ENCODE measurements at places on chromosomes 16 and 17. TPM values are rescaled to one million over a fixed set of nuclear protein-coding genes. Genes with fewer than 3 reads are reported as not detected.

The KRT9 gene
- total RNA-seq = not detected

- peak overlapping the region; percentile 100 for H3K27ac ChIP-seq
- H3K36me3 ChIP-seq = peaks cover 1% of the 10 kb centered on the region
- peak overlapping the region; percentile 94 for H3K4me3 ChIP-seq
- no peaks in the 10 kb centered on the region for H3K27me3 ChIP-seq
- peak; percentile 76 for DNase-seq
Measured at GRCh38 chr17:2400474-2400866, 390 bp downstream of the MNT start.

GRCh38 chr17:39769974-39770587, 32.3 kb downstream of the GRB7 start:
- peak overlapping the region; percentile 82 for H3K27ac ChIP-seq
- H3K36me3 ChIP-seq = peaks cover 66% of the 10 kb centered on the region
- DNase-seq = peak; percentile 60
- H3K4me3 ChIP-seq = peak overlapping the region; percentile 17

DNA sequence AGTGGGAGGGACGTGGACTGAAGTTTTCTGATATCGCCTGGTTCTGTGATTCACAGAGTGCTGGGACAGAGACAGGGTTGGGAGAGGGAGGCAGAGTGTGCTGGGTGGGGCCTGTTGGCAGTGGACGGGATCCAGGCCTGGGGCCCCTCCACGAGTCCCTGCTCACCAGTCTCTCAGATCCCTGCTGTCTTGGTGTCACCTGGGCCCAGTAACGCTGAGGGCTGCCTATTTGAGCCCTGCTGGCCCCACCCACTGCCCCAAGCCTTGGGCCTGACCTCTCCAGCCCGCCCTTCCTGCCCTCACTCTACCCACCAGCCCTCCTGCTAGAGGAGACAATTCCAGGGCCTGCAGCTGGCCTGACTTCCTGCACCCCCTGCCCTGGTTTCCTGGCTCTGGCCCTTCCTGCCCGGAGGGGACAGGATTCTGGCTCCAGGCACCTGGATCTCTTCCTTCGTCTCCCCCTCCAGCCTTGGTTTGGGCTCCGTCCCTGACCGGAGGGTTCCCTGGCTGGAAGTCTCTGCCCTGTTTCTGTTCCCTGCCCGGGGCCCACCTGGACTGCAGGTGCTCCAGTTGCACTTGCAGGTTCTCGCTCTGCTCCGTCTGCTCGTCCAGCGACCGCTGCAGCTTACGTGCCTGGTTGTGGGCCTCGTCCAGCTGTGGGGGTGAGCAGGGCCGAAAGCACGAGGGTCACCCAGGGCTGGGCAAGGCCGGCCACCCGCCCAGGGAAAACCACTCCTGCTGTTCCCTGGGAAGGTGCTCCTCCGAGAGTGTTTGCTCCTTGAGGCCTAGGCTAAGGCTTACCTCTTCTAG, 21.4 kb downstream of the CCDC102A start:
- no peaks in the 10 kb centered on the region for H3K27me3 ChIP-seq
- H3K4me1 ChIP-seq = peaks cover 4% of the 10 kb centered on the region
- peak overlapping the region; percentile 57 for H3K27ac ChIP-seq
- peaks cover 11% of the 10 kb centered on the region for H3K36me3 ChIP-seq
- no peak for DNase-seq

- H3K27ac ChIP-seq = peak overlapping the region; percentile 92
- peak overlapping the region; percentile 86 for H3K4me3 ChIP-seq
- H3K36me3 ChIP-seq = peaks cover 21% of the 10 kb centered on the region
Measured at GRCh38 chr17:64398320-64398719, 7.7 kb upstream of the PECAM1 start.

The EVI2A gene
- 40.4 TPM for total RNA-seq

DNA sequence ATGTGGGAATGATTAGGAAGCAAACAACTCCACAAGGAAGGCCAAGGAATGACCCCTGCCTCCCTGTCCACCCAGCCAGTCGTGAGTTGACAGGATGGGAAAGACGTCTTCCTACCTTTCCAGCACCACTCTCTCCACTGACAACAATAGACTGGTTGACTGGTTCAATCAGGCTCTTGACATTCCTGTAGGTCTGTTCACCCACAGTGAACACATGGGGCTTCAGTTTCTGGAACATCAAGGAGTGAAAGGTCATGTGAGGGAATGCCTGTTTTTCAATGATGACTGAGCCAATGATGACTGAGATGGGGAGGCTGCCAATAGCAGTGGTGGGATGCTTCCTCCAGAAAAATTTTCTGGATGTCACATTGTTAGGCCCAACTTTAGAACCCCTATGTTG, 9.6 kb downstream of the MYO19 start:
- H3K4me3 ChIP-seq = no peak overlapping the region
- H3K36me3 ChIP-seq = peaks cover 67% of the 10 kb centered on the region
- DNase-seq = no peak
- peaks cover 21% of the 10 kb centered on the region for H3K4me1 ChIP-seq
- H3K27ac ChIP-seq = no peak overlapping the region

The PRSS22 gene
- total RNA-seq = not detected

The KRT36 gene
- total RNA-seq = not detected

The RAC3 gene
- total RNA-seq = 12.9 TPM

GRCh38 chr17:59845595-59846393, 46.9 kb downstream of the TUBD1 start:
- peaks cover 25% of the 10 kb centered on the region for H3K36me3 ChIP-seq
- H3K27me3 ChIP-seq = no peaks in the 10 kb centered on the region
- no peak overlapping the region for H3K4me3 ChIP-seq
- DNase-seq = no peak

The TMEM106A gene
- 12.4 TPM for total RNA-seq

The KRT31 gene
- total RNA-seq = not detected

DNA sequence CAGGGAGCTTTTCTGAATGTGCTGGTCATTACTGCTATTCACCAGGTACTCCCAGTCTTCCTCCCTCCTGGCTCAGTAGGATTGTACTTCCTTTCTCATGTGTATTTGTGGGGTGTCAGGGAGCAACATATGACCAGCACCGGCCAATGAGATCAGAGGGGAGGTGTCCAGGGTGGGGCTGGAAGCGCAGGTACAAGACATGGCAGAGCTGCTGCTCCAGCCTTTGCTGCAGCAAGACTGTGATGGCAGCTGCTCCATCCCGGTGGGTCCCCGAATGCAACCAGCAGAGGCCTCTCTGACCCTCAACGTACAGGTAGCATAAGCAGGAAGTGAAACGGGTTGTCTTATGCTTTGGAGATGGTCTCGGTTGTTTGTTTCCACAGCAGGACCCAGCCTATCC, 53.8 kb upstream of the CACNG5 start:
- no peak overlapping the region for H3K4me3 ChIP-seq
- H3K27me3 ChIP-seq = no peaks in the 10 kb centered on the region
- no peak overlapping the region for H3K27ac ChIP-seq
- no peak for DNase-seq
- no peaks in the 10 kb centered on the region for H3K4me1 ChIP-seq
- H3K36me3 ChIP-seq = peaks cover 17% of the 10 kb centered on the region

The MT1F gene
- 28.0 TPM for total RNA-seq

GRCh38 chr17:72249441-72249840, 128.6 kb downstream of the SOX9 start:
- no peaks in the 10 kb centered on the region for H3K27me3 ChIP-seq
- DNase-seq = no peak
- H3K4me1 ChIP-seq = no peaks in the 10 kb centered on the region
- H3K4me3 ChIP-seq = no peak overlapping the region
- no peaks in the 10 kb centered on the region for H3K36me3 ChIP-seq

- H3K27me3 ChIP-seq = no peaks in the 10 kb centered on the region
- H3K4me1 ChIP-seq = peaks cover 1% of the 10 kb centered on the region
- H3K36me3 ChIP-seq = no peaks in the 10 kb centered on the region
- no peak overlapping the region for H3K27ac ChIP-seq
- H3K4me3 ChIP-seq = no peak overlapping the region
Measured at GRCh38 chr17:36682773-36683172, 81.4 kb downstream of the MRM1 start.

The ELMO3 gene
- total RNA-seq = 8.0 TPM

- H3K27ac ChIP-seq = peak overlapping the region; percentile 85
- no peak for DNase-seq
- H3K4me3 ChIP-seq = no peak overlapping the region
- peaks cover 98% of the 10 kb centered on the region for H3K4me1 ChIP-seq
Measured at GRCh38 chr16:17365591-17366298, 105.0 kb downstream of the XYLT1 start.

GRCh38 chr17:7173687-7174602, 5.2 kb downstream of the ASGR1 start:
- H3K36me3 ChIP-seq = no peaks in the 10 kb centered on the region
- no peak overlapping the region for H3K4me3 ChIP-seq

DNA sequence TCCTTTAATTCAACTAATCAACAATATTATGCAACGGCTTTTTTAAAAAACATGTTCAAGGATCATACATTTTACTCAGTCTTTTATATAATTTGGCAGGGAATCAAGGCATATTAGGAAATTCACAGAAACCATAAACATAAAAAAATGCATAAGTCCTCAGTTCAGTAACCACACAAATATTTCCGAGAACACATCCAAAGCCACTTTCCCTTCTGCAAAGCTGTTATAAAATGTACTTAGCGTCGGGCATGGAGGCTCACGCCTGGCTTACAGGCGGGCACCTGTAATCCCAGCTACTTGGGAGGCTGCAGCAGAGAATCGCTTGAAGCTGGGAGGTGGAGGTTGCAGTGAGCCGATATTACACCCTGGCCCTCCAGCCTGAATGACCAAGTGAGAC, 9.7 kb upstream of the ZC3H7A start:
- H3K36me3 ChIP-seq = no peaks in the 10 kb centered on the region
- H3K27me3 ChIP-seq = peaks cover 3% of the 10 kb centered on the region
- H3K4me3 ChIP-seq = no peak overlapping the region
- DNase-seq = no peak

The GAN gene
- 7.7 TPM for total RNA-seq

GRCh38 chr16:54239456-54239855, 47.1 kb downstream of the IRX3 start:
- no peak overlapping the region for H3K4me3 ChIP-seq
- peaks cover 2% of the 10 kb centered on the region for H3K27me3 ChIP-seq
- no peak for DNase-seq
- no peaks in the 10 kb centered on the region for H3K4me1 ChIP-seq
- no peaks in the 10 kb centered on the region for H3K36me3 ChIP-seq

DNA sequence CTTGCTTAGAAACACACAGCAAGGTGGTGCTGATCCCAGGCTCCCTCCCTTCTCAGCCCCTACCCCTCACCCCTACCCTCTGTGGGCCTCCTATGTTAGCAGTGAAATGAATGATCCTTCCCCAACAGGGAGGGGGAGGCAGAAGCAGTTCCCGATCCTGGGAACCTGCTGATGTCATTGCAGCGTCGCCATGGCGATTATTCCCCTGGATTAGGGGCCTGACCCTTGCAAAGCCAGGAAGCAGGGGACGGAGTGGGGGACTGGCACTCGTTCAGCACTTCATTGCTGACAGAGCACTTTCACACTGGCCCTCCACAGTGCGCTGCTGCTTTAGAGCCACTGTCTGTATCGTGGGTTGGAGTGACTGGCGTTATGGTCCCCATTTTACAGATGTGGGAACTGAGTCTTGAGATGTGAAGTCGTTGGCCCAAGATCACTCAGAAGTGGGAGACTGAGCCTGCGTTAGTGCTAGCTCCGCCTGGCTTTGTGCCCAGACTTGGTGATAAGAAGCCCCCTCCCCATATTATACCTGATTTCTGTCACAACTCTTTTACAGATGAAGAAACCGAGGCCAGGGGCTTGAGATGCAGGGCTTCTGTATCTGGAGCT, 26.6 kb downstream of the LASP1 start:
- DNase-seq = no peak
- H3K4me1 ChIP-seq = peaks cover 94% of the 10 kb centered on the region
- peaks cover 88% of the 10 kb centered on the region for H3K36me3 ChIP-seq
- H3K27ac ChIP-seq = peak overlapping the region; percentile 96
- no peak overlapping the region for H3K4me3 ChIP-seq
- no peaks in the 10 kb centered on the region for H3K27me3 ChIP-seq

- no peak overlapping the region for H3K27ac ChIP-seq
- H3K36me3 ChIP-seq = peaks cover 21% of the 10 kb centered on the region
- H3K4me3 ChIP-seq = no peak overlapping the region
- H3K4me1 ChIP-seq = peaks cover 7% of the 10 kb centered on the region
- no peaks in the 10 kb centered on the region for H3K27me3 ChIP-seq
Measured at GRCh38 chr16:46801428-46802049, 29.4 kb downstream of the C16orf87 start.

DNA sequence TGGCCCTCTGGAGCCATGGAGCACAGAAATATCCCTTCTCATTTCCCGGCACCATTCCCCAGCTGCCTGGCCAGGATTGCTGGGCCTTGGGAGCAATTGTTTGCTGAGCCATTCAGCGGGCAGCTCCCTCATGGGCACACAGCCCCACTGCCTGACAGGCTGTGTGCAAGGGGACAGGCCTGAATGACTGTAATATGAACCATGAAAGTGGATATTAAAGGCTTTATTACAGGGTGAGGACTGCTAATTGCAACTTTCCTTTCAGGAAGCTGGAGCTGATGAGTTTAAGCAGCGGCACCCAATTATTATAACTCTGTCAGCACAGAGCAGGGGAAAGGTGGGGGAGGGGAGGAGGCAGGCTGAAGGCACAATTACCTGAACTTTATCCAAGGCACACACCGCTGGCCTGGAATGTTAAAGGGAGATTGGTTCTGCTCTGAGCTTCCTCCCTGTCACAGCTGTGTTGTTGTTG, 159.8 kb upstream of the SDK2 start:
- no peak overlapping the region for H3K4me3 ChIP-seq
- H3K36me3 ChIP-seq = no peaks in the 10 kb centered on the region
- no peaks in the 10 kb centered on the region for H3K4me1 ChIP-seq
- DNase-seq = no peak

- no peak overlapping the region for H3K4me3 ChIP-seq
- no peak overlapping the region for H3K27ac ChIP-seq
- H3K27me3 ChIP-seq = peaks cover 12% of the 10 kb centered on the region
- DNase-seq = no peak
Measured at GRCh38 chr16:27828671-27829070, 234.8 kb downstream of the GSG1L start.

DNA sequence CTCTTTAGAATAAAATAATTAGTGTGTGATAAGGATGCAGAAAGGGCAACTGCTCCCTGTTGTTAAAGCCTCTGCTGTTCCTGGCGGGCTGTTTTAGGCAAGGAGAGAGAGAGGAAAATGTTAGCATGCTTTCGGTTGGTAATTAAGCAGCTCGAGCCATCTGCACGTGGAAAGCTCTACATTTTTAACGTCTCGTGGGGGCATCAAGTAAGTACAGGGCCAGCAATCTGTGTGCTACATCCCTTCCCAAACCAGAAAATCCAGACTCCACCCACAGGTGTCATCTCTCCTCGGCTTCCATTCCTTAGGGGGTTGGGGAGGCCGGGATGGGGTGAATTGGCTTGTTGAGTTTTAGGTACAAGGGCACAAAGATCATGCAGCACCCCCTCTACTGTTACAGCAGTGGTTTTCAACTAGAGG, 62.4 kb upstream of the MARCHF10 start:
- H3K4me3 ChIP-seq = no peak overlapping the region
- no peaks in the 10 kb centered on the region for H3K4me1 ChIP-seq
- H3K36me3 ChIP-seq = no peaks in the 10 kb centered on the region

The ARHGAP23 gene
- 0.24 TPM for total RNA-seq

- no peak for DNase-seq
- H3K27ac ChIP-seq = peak overlapping the region; percentile 96
- H3K27me3 ChIP-seq = no peaks in the 10 kb centered on the region
Measured at GRCh38 chr16:29993903-29994599, 1.4 kb downstream of the HIRIP3 start.

- no peak for DNase-seq
- H3K36me3 ChIP-seq = no peaks in the 10 kb centered on the region
- H3K4me1 ChIP-seq = no peaks in the 10 kb centered on the region
- H3K27ac ChIP-seq = no peak overlapping the region
Measured at GRCh38 chr16:9344508-9344907, 253.1 kb downstream of the HAPSTR1 start.

GRCh38 chr16:2468725-2469398, 2.2 kb upstream of the NTN3 start:
- H3K27me3 ChIP-seq = peaks cover 38% of the 10 kb centered on the region
- peak overlapping the region; percentile 18 for H3K4me3 ChIP-seq
- no peak overlapping the region for H3K27ac ChIP-seq
- H3K36me3 ChIP-seq = no peaks in the 10 kb centered on the region

All from activated CD8-positive, alpha-beta T cell treated with anti-CD3 and anti-CD28 coated beads, Interleukin-2, amount 10 ng/mL, durations not matched to agents 7 days and 5 days (primary cell).